ENCODE measurements at places on chromosomes 3 and 15.

DNA sequence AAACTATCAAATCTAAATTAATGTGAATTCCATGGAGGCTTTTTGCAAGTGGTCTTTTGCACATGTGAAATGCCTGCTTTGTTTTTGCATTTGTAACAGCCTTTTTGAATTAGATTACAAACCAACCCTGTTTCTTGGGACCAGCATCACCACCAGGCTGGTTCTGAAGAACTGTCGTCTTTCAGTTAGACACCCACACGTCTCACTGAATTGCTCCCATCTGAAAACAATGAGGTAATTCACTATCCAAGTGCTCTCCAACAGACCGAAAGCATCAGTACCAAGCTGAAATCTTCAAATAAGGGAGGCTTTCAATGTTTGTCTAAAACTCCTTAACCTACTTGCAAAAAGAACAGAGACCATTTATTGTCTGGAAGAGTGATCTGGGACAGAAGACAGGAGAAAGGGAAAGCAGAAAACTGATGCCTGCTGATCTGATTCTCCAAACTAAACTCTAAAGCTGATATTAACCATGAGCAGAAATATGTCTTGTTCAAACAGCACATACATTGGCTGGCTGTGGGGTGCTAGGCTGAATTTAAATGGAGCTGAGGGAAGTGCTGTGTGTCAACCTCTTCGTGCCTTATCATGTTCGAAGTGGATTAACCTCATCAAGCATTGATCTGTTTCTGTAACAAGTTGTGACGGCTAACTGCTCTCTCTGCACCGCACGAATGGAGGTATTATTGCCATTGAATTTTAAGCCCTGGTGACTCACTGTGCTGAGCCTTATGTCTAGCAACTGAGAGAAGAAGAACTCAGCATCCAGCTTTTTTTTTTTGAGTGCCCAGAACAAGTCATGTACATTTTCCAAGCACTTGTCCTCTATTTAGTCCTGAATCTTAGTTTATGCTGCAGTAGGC lies 213.7 kb upstream of the P2RY1 start:
- no peak for DNase-seq

DNA sequence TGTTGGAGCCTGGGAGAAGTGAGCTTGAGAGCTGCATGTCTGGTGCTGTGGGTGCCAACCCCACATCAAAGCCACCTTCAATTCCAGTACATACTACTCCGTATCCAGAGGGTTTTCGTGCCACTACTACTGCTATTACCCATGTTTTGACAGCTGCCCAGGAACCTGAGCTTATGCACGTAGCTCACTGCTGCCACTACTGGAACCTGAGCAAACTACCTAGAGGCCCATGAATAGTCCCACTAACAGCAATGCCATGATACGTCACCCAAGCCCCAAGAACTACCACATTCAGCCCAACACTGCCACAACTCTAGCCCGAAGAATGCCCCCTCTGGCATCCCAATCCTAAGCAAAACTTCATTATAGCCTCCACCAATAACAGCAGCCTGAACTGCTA lies 215.2 kb upstream of the BCHE start:
- no peak for DNase-seq

DNA sequence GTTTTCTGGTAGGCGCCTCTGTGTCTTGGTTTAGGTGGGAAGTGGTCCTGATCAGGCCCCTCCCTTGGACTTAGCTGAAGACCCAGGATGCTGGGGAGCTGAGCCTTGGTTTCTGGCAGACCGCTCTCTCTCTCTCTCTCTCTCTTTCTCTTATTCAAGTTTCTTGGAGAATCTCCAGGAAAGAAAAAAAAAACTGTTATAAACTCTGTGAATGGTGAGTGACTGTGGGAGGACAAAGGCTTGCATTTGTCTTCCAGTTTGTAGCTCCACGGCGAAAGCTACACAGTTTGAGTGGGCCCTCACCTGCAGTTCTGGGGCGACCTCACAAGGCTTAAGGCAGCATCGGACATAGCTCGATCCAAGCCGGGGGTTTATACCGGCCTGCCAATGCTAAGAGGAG lies 7.5 kb downstream of the DET1 start:
- no peak for DNase-seq

DNA sequence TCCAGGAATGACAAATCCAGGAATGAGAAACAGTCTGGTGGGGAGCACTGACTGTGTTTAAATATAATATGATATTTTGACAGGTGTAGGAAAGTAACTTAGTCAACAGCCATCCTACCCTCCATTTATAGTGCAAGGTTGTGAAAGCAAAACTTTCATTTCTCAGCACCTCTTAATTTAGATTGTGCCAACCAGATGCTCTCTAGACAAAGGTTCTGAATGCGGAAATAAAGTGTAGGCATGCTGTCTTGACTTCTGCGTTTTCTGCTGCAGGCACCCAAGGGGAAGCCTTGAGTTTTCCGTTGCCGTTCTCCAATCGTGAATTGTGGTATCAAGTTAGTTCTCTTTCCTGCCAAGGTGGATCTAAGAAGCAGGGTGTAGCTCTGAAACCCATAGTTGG lies 261.9 kb upstream of the SUCLG2 start:
- no peak for DNase-seq

GRCh38 chr3:155941354-155941753 lies 70.9 kb downstream of the GMPS start:
- no peak for DNase-seq

DNA sequence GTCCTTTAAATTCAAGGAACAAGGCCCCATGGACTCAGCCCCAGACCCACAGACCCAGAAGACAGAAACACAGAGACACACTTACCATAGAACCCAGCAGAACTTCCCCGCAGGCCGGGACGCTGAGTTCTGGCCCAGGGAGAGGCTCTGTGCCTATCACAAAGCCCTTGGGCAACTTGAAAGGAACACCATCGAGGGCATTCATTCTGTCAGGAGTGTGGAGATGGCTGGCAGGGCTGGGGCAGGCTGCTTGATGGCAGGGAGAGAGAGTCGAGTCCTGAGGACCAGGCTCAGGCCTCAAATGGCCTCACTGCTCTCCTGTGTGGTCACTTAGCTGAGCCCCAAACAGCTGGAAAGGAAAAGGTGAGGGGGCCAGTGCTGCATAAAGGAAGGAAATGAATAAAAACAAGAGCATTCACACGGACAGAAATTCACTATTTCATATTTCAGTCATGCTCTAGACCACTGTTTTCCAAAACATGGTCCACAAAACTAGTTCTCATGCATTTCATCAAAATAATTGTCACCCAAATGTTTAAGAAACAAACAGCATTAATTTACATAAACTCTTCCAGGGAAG lies 8.9 kb downstream of the UBAP1L start:
- no peak for DNase-seq

DNA sequence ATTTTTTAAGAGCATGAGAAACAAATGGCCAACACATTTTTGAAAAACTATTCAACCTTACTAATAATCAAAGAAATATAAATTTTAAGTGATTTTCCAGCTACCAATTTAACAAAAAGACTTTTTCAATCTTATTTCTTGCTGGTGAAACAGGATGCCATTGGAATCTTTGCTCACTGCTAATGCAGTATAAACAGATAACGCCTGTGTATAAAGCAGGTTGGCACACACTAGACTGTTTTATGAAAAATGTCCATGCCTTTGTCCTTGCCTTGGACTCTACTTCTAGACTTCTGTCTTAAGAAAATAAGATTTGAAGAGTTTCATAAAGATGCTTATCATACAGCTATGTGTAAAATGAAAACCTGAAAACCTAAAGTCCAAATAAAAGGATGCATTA lies 5.0 kb upstream of the VGLL4 start:
- DNase-seq: no peak

DNA sequence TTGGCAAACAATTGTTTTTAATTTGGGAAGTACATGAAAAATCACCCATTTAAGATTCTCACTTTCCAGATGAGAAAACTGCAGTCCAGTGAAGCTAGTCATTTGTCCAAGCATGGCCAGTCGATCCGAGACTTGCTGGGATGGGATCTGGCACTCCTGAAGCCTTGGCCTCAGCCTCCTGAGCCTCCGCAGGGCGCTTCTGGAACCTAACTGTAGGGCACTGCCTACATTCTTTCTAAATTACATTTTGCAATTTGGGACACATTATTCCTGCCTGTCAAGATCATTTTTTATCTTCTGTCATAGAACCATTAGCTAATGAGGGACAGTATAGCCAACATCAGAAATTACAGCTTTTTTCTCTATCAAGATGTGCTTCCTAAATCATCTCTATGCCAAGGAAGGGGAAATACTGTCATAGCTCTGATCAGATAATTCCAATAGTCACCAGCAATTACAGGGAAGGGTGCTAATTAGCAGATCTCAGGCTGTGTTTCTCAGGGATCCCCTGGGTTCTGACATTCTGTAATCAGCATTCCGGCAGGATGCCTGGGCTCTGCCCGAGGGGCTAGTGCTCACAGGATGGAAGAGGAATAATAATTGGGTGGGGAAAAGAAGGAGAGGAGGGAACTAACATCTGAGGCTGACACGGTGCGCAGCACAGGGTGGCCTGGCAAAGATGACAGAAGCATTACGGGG lies 28.3 kb downstream of the ANAPC13 start:
- DNase-seq: no peak

DNA sequence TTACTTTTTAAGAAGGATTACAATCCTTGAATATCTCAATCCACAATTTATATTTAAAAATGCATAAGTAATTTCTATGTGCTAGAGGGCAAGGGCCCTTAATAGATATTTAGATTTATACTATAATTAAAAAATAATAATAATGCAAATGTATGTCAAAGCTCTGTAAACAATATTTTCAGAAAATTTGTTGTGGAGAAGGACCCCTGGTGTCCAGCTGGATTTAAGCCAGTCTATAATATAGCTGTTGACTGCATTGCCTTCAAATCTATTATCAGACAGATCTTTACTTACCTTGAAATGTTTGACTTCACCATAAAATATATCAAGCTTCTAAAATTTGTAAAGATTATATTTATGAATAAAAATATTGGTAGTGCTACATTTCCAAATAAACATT lies 65.6 kb downstream of the ZBTB20 start:
- DNase-seq: no peak

GRCh38 chr15:100158356-100158755 lies 183.4 kb downstream of the ADAMTS17 start:
- no peak for DNase-seq

DNA sequence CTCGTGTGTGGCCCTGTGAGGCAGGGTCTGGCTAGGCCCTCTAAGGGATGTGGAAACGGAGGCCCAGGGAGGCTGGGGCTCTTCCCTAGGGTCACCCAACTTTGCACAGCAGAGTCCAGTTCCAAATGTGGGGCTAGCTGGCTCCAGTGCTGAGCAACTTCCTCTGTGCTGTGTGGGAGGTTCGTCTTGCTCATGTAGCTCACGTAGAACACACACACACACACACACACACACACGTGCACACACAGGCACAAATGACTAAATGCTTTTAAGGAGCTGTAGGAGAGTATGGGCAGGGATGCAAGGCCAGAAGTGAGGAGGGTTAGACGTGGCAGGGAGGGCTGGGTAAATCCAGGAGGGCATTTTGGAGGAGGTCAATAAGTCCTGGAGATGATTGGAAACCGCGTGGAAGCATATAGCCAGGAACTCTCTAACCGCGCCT lies 213.8 kb downstream of the RPLP1 start:
- DNase-seq: peak; percentile 8

GRCh38 chr15:90994059-90994416 lies 297 bp downstream of the PRC1 start:
- DNase-seq: no peak

- DNase-seq: no peak
Observed at GRCh38 chr15:39939487-39940452, 5.9 kb downstream of the EIF2AK4 start.

DNA sequence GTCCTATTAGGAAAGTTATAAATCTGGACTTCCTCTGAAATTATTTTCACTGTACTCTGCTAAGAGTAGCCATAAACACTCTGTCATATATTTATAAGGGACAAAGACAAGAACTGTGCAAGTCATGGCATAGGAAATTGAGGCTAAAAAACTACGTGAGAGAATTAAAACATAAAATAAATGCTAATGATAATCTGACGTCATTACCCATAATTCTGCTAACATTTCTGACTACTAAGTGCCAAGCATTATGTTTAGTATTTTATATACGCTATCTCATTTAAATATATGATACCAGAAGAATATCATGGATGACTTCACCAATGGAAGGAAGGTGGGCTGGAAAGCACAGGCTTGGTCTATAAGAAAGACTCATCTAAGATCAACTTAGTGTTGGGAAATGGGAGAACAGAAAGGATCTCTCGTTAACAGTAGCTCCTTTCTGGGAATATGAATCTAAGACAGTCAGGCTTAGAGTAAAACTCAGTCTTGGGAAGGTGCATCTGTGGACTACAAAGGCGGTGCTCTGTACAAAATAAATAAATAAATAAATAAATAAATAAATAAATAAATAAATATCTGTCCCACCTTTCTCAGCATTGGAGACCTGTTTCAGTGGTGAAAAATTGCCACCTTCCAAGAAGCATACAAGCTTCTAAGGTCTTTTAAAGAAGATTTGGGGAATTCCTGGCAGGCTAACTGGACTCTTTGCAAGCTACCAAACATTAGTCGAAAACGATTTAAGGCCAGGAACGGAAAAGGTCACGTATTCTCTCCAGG lies 267.4 kb downstream of the CGGBP1 start:
- no peak for DNase-seq

- no peak for DNase-seq
Observed at GRCh38 chr15:71945012-71945411, 134.7 kb downstream of the NR2E3 start.

GRCh38 chr3:67598814-67599556 lies 55.4 kb downstream of the SUCLG2 start:
- no peak for DNase-seq

DNA sequence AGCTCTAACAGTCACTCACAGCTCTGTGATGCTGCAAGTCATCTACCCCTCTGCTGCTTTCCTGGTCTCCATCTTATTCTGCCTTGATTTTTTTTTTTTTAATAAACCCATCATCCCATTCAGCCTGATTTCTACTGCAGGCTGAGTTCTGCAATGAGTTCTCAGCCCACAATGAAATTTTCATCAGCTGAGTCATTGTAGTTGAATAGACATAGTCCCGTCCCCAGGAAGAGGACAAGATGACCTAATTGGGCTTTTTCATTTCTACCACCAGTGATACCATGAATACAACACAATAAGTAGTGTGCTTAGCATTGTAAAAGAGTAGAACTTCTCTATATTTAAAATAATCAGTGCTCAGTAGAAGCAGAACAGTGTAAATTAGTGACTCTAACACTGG lies 59.3 kb downstream of the C3orf85 start:
- no peak for DNase-seq

GRCh38 chr3:105402287-105402801 lies 35.6 kb downstream of the ALCAM start:
- DNase-seq: no peak

- peak; percentile 40 for DNase-seq
Observed at GRCh38 chr15:89472785-89473256, 23.6 kb downstream of the RHCG start.

- DNase-seq: no peak
Observed at GRCh38 chr3:16808393-16809107, 76.2 kb upstream of the PLCL2 start.

- no peak for DNase-seq
Observed at GRCh38 chr3:152209776-152210175, 59.0 kb upstream of the MBNL1 start.

Measured in stimulated activated CD4-positive, alpha-beta T cell treated with anti-CD3 and anti-CD28 coated beads, Interleukin-12 subunit alpha, Interleukin-12 subunit beta, amount 100 ng/mL, for 48 hours (primary cell).